Memory B cell (primary cell): ENCODE measurements at places on chromosomes 7 and 10.

- H3K27me3 ChIP-seq, result peaks cover 8% of the 10 kb centered on the region
- H3K4me3 ChIP-seq, result no peak overlapping the region
- H3K27ac ChIP-seq, result no peak overlapping the region
- no peak for DNase-seq
- no peaks in the 10 kb centered on the region for H3K36me3 ChIP-seq
Observed at GRCh38 chr7:134357486-134357885, 40.8 kb upstream of the SLC35B4 start.

- no peaks in the 10 kb centered on the region for H3K4me1 ChIP-seq
- no peaks in the 10 kb centered on the region for H3K36me3 ChIP-seq
- H3K27me3 ChIP-seq, result no peaks in the 10 kb centered on the region
- DNase-seq, result no peak
- H3K27ac ChIP-seq, result no peak overlapping the region
Observed at GRCh38 chr7:84812021-84812420, 374.8 kb downstream of the SEMA3D start.

- H3K27ac ChIP-seq, result no peak overlapping the region
- no peaks in the 10 kb centered on the region for H3K27me3 ChIP-seq
- peaks cover 13% of the 10 kb centered on the region for H3K36me3 ChIP-seq
- no peak for DNase-seq
- no peak overlapping the region for H3K4me3 ChIP-seq
- peaks cover 3% of the 10 kb centered on the region for H3K4me1 ChIP-seq
Observed at GRCh38 chr7:77208416-77208815, 8.8 kb upstream of the FGL2 start.

GRCh38 chr7:101373812-101374614 is 11.3 kb downstream of the COL26A1 start:
- no peak overlapping the region for H3K27ac ChIP-seq
- H3K4me3 ChIP-seq, result no peak overlapping the region
- H3K4me1 ChIP-seq, result peaks cover 6% of the 10 kb centered on the region
- H3K27me3 ChIP-seq, result peaks cover 18% of the 10 kb centered on the region

DNA sequence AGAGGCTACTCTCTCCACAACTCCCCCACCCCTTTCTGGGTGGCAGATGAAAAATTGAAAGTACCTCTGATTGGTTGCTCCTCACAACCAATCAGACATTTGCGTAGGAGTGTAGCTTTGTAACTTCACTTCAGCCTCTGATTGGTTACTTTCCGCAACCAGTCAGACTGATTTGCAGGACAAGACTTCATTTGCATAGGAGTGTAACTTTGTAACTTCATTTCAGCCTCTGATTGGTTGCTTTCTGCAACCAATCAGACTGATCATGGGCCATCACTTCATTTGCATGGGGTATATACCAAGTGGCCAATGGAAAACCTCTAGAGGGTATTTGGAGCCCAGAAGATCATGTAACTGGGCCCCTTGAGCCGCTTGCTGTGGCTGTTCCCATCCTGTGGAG is 25.6 kb downstream of the CDNF start:
- no peaks in the 10 kb centered on the region for H3K36me3 ChIP-seq
- no peak overlapping the region for H3K4me3 ChIP-seq
- H3K27ac ChIP-seq, result no peak overlapping the region
- peaks cover 2% of the 10 kb centered on the region for H3K4me1 ChIP-seq
- DNase-seq, result no peak

GRCh38 chr7:70785427-70785826 is 346.5 kb upstream of the GALNT17 start:
- H3K4me3 ChIP-seq, result no peak overlapping the region
- DNase-seq, result no peak
- H3K27me3 ChIP-seq, result no peaks in the 10 kb centered on the region
- no peaks in the 10 kb centered on the region for H3K4me1 ChIP-seq

- H3K27me3 ChIP-seq, result no peaks in the 10 kb centered on the region
- no peak overlapping the region for H3K27ac ChIP-seq
- H3K36me3 ChIP-seq, result peaks cover 20% of the 10 kb centered on the region
- no peak for DNase-seq
- no peak overlapping the region for H3K4me3 ChIP-seq
Observed at GRCh38 chr10:102534333-102534732, 30.6 kb downstream of the SUFU start.

- no peak overlapping the region for H3K4me3 ChIP-seq
- H3K36me3 ChIP-seq, result no peaks in the 10 kb centered on the region
- no peak for DNase-seq
- no peaks in the 10 kb centered on the region for H3K4me1 ChIP-seq
- peaks cover 7% of the 10 kb centered on the region for H3K27me3 ChIP-seq
Observed at GRCh38 chr7:34835901-34836600, 178.0 kb downstream of the NPSR1 start.

DNA sequence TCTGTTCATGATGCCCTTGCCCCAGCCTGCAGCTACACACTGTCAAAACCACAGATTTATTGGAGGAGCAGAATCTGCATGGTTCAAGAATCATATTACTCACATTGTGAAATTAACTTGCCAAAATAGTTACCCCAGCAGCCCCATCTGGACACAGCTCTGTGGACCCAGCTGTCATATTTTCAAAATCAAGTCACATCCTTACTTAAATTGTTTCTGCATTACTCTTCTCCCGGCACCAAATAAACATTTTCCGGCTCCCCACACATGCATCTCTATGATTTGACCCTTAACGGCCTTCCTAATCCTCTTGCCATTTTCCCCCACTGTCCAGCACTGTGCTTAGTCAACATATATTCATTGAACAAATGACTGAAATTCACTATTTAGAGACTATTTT is 43.8 kb upstream of the GPR26 start:
- H3K27ac ChIP-seq, result no peak overlapping the region
- no peak overlapping the region for H3K4me3 ChIP-seq
- H3K27me3 ChIP-seq, result peaks cover 9% of the 10 kb centered on the region

GRCh38 chr7:45015313-45015712 is 15.3 kb downstream of the CCM2 start:
- H3K4me1 ChIP-seq, result peaks cover 17% of the 10 kb centered on the region
- H3K27me3 ChIP-seq, result no peaks in the 10 kb centered on the region

DNA sequence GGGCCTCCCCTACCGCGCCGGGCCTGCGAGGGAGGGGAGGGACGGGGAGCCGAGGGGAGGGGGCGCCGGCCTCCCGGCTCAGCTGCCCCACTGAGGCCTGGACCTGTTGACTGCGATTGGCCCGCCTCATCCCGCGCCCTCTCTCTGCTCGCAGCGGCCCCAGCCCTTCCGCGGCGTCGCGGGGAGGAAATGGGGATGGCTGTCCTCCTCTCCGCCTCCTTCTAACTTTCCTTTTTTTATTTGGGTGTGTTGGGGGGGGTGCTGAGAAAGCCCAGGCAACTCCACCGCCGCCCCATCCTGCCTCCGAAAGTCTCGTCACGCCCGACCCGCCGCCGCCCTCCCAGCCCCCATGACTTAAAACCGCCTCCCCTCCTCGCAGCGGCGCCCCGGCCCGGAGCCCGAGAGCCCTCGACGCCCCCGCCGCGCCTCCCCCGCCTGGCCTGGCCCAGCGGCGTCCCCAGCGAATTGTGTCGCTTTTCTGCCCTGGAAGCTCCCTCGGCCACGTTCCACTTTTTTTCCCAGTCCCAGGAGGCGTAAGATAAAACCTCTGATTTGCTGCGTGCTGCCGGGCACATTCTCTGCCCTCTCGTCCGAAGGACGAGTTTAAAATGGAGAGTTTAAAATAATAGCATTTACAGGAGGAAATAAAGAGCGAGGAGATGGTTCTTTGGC is 842 bp upstream of the SKIDA1 start:
- H3K27me3 ChIP-seq, result peaks cover 2% of the 10 kb centered on the region
- H3K4me1 ChIP-seq, result peaks cover 15% of the 10 kb centered on the region
- peak overlapping the region; percentile 90 for H3K27ac ChIP-seq
- peak overlapping the region; percentile 87 for H3K4me3 ChIP-seq

GRCh38 chr7:96747418-96747940 is 37.8 kb upstream of the SEM1 start:
- no peaks in the 10 kb centered on the region for H3K4me1 ChIP-seq
- no peak overlapping the region for H3K27ac ChIP-seq
- peaks cover 2% of the 10 kb centered on the region for H3K36me3 ChIP-seq
- no peak overlapping the region for H3K4me3 ChIP-seq
- peaks cover 3% of the 10 kb centered on the region for H3K27me3 ChIP-seq
- no peak for DNase-seq

DNA sequence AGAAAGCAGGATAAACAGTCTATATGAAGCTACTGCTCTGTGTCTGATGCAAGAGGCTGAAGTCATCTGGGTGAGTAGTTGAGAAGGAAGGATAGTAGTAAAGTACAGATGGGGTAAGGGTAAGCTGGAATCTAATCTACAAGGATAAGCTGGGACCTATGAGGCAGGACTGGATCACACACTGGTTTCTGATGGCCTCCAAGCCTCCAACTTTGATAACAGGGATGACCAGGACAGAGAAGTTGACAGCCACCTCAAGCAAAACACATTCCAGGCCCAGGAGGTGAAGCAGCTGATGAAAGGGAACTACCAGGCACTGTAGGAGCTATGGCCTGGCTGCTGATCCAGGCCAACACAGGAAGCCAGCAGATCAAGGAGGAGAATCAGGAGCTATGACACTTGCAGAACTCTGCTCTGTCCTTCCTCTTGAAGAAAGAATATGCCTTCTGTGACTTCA is 278.1 kb upstream of the TMEM229A start:
- H3K36me3 ChIP-seq, result no peaks in the 10 kb centered on the region
- H3K4me3 ChIP-seq, result no peak overlapping the region
- no peaks in the 10 kb centered on the region for H3K4me1 ChIP-seq
- no peak for DNase-seq
- no peak overlapping the region for H3K27ac ChIP-seq

DNA sequence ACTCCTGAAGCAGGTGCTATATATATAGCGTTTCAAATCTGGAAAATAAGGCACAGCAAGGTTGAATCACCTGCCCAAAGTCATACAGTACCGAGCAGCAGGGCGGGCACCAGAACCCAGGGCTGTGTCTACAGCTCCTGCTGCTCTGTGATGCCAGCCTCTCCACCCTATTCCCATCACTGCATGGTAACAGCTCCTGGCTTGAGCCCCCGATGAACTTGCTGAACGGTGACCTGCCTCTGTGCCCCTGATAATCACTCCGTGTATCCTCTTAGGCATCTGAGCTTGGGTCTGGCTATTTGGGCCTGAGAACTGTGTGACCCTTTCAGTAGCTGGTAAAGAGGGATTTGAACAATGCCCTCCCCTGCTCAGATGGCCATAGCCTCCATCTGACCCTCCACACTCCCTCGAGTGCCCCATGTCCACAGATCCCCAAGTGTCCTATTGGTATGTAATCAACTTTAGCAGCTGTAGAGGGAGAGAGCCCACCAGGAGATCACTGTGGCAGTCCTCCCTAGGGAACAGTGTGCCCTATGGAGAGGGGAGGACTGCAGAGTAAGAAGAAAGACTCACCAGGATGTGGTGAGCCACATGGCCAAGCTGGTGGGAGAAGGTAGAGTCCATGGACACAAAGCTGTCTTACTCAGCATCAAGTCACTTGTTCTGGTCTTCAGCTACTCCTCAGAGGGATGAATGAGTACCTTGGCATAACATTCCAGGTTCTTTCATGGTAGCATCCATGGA is 1.1 kb upstream of the ARHGAP22 start:
- no peaks in the 10 kb centered on the region for H3K36me3 ChIP-seq
- H3K27me3 ChIP-seq, result peaks cover 8% of the 10 kb centered on the region
- peak overlapping the region; percentile 10 for H3K4me3 ChIP-seq
- no peak overlapping the region for H3K27ac ChIP-seq
- no peak for DNase-seq
